ACHN (cell line): ENCODE measurements at places on chromosomes 4 and X.

DNA sequence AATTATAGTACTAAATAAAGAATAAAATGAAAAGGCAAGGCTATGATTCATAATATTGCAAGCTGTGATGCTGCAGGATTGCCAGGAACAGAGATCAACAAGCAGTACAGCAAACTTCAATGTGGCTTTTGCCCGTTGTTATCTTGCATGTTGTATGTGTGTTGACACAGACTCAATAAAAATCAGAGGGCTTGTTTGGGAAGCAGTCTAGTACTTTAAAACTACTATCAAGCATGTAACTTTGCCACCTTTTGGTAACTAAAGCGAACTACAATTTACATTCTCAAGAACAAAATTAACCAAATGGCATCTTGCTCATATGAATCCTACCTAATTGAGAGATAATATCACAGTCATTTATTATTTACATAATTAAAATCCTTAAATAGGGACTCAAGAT is 79.8 kb upstream of the GPM6A start:
- DNase-seq: peak; percentile 44

- no peak for DNase-seq
Observed at GRCh38 chrX:130167040-130167439, 1.4 kb upstream of the AIFM1 start.

GRCh38 chr4:105598787-105599186 is 46.4 kb downstream of the ARHGEF38 start:
- DNase-seq: peak; percentile 34

- DNase-seq: no peak
Observed at GRCh38 chrX:120244395-120244734, 6.2 kb upstream of the ZBTB33 start.

DNA sequence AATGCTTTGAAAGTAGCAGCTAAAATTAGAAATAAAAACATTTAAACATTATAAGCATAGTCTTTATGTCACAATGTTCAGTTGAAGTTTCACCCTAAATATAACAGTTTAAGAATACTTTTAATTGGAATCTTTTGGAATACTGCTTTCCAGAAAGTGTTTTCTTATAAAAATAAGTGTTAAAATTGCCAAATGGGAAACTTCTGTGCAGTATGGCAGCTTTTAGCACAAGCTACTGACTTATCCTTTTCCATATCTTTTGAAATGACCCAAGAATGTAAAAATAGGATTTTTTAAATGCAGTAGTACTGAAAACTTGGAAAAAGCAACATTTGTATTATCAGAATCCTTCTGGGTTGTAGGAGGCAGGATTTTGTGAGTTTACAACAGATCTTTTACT is 34.2 kb downstream of the CEP135 start:
- DNase-seq: no peak

DNA sequence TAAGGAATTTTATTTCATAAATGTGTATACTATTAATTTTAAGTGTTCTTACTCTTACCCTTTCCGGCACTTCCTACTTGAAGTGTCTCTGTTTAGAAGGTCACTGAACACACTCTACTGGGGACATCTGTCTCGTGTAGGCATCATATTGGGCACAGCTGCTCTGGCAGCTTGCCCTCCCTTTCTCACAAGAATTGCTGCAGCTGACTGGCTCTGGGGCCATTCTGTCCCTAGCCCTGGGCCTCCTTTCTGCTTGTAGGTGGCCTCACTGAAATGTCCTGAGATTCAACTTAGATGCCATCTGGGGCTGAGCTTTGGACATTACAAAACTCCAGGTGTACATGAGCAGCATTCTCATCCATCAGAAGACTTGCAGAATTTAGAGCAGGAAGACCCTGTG is 49.6 kb downstream of the SMAD1 start:
- DNase-seq: no peak

- DNase-seq: no peak
Observed at GRCh38 chrX:52558140-52558539, 41.3 kb upstream of the XAGE1B start.

GRCh38 chr4:85708468-85708867 is 233.5 kb downstream of the ARHGAP24 start:
- DNase-seq: no peak

DNA sequence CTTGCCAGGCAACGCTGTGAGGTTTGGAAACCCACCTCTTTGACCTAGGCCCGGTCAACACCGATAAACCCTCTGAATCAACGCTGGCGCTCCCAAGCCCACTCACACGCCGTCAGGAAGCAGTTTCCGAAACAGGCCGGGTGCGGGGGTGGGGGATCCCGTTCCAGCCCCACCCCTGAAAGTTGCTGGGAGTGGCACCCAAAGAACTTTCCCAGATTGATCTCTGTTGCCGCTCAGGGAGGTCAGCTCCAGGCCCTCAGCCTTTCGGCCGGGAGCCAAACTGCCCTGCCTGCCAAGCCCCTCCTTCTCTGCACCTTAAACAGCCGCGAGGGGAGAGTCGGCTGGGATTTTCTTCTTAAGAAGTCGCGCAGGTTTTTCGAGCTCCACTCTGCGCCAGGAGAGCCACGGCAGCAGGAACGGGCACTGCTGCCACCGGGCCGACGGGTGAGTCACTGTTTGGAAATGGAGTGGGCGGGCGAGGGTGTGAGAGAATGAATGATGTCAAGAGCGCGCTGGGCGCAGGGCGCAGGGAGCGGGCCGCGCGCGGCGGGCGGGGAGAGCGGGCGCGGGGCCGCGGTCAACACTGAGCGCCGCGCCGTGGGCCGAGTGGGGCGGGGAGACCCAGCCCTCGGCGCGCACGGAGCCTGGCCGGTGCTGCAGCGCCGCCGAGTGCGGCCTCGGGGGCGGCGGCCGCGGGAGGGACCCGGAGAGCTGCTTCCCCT is at the start of gene SGMS2:
SGMS2 (plus strand) TSS at position 583 of the 722 bp plus-strand sequence. CDS start 70,622 bp downstream, outside the sequence.
- peak; percentile 93 for DNase-seq

DNA sequence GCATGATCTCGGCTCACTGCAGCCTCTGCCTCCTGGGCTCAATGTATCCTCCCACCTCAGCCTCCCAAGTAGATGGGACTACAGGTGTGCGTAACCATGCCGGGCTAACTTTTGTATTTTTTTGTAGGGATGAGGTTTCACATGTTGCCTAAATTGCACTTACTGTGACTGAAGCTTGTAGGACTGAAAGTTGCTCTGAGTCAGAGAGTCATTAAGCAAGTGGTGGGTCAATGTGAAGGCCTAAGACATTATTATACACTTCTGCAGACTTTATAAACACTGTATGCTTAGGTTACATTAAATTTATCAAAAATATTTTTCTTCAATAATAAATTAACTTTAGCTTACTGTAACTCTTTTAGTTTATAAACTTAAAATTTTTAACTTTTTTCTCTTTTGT is 170.2 kb downstream of the FAT4 start:
- no peak for DNase-seq

DNA sequence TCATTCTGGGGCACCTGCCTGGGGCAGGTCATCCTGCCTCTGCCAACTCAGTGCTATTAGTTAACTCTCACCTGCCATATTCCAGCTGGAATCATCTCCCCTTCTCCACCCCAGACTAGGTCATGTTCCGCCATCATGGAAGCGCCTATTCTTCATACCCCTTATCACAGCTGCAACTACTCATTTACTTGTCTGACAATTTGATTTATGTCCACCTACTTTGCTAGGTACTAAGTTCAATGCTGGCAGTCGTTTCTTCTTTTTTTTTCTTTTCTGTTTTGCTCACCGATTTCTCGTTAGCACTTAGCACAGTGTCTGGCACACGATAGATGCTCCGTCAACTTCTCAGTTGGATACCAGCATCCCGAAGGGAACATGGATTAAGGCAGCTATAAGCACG is 1.1 kb upstream of the FMR1 start:
- no peak for DNase-seq

DNA sequence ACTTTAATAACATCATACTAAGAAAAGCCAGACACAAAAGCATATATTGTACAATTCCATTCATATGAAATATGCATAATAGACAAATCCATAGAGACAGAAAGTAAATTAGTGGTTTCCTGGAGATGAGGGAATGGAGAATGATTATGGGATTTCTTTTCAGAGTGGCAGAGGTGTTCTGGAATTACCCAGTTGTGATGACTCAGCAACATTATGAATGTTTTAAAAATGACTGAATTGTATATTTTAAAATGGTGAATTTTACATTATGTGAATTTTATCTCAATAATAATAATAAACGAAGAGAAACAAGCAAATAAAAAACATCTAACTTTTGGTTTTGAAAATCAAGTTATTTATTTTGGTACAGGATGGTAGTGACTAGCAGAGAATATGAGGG is 11.2 kb downstream of the ZXDA start:
- no peak for DNase-seq

DNA sequence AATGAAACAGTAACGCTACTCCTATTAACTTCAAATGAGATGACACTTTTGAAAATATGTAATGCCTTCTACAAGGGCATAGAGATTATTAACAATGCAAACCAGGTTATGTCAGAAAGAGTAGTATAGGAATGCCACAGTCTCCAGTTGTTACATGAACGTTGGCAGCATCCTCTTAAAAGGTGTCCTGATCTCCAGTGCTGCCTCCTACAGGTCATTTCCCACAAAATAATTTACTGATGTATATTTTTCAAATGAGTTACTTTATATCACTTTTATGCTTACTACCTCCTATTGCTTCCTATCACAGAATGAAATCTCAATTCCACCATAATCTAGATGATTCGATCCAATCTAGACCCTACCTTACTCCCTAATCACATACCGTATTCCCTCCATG is 195.2 kb upstream of the EPHA5 start:
- DNase-seq: peak; percentile 32

DNA sequence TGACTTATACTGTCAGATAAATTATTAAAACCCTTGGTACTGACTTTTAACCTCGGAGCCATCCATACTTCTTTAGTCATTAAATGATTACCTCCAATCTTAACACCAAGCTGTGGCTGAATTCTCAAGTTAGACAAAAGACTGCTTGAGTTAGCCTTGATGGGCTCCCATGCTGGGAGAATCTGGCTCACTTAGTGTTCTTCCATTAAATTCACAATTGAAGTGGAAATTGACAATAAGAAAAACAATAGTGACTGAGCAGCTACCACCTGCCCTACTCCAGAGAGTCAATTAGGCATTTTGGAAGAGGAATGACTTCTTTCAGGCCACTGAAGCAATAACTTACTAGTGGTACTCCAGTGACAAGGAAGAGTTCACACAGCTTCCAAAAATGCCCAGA is 503.0 kb upstream of the CPXCR1 start:
- no peak for DNase-seq

GRCh38 chr4:2461246-2461960 is 7.5 kb upstream of the RNF4 start:
- DNase-seq: no peak

- no peak for DNase-seq
Observed at GRCh38 chr4:7964890-7965662, 25.4 kb upstream of the AFAP1 start.

GRCh38 chrX:138128027-138128671 is 562.2 kb downstream of the ZIC3 start:
- peak; percentile 14 for DNase-seq

GRCh38 chr4:16344853-16345252 is 118.6 kb upstream of the TAPT1 start:
- no peak for DNase-seq

- no peak for DNase-seq
Observed at GRCh38 chr4:140777894-140778293, 21.7 kb upstream of the TBC1D9 start.

DNA sequence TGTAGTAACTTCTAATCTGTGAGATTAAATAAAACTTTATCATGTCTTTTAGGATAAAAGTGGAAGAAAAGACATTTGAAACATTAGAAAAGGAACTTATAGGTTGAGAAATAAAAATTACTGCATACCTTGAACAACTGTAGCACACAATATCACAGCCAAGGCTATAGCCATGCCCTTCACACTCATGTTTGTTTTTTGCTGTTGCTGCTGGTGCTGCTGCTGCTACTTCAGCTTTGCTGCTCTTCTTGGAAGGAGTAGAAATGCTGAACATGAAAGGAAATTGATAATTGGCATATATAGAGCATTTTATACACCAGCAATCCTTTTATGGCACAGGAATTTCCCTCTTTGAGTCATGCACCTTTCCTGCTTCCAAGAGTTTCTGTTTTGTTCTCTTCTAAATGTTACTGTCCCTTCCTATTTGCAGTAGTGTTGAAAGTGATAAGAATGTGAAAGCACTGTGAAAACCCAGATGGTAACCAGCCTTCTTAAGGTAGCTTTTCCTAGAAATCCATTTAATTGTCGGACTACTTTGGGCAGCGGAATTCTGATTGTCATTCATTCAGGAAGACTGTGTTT is at the start of gene CXCL11:
CXCL11 (minus strand) TSS at position 272 of the 582 bp plus-strand sequence; CDS start at position 189, 83 bp downstream.
- no peak for DNase-seq

GRCh38 chr4:25621027-25621930 is 34.4 kb upstream of the SLC34A2 start:
- DNase-seq: peak; percentile 84

DNA sequence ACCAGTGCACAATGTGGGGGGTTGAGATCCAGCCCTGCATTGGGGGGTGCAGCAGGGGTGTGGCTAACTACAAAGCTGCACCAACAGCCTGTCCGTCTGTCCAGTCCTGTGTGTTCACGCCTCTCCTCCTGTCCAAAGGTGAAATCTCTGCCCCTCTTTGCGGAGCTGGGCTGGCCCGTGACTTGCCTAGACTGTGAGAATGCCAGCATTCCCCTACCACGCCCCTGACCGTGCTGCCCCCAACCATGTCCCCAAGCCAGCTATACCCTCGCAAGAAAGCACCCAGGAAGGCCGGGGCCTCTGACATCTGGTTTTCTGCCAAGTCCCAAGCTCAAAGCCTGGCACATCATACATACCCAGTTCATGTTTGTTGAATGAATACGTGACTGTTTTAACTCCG is 19.2 kb downstream of the ZFYVE28 start:
- DNase-seq: no peak

GRCh38 chr4:16050669-16051068 is 33.2 kb downstream of the PROM1 start:
- no peak for DNase-seq

- DNase-seq: no peak
Observed at GRCh38 chr4:146269228-146269653, 54.9 kb downstream of the REELD1 start.

DNA sequence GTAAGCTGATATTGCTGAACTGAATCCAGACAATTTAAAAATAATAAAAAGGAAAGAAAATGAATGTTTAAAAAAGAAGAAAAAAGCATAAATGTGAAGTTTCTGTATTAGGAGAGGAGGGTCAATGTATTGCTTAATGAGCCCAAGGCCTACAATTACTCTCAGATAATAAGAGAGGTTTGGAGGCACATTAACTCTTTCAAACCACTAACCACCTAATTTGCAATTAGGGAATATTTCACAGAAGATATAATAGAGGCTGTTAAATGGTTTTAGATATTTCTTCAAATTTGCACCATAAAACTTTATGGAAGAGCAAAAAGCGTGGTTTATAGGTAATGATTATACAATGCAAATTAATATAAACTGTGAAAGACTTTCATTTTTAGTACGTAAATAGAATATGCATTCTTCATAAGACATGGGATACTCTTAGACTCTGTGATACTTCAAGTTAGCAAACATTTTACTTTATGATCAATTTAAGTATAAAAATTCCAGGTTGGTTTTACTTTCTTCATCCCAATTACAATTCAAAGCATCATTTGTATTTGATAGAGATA is 364.2 kb upstream of the GALNTL6 start:
- DNase-seq: no peak
